ENCODE measurements at places on chromosomes 4 and X.

- DNase-seq = no peak
These were observed 88.6 kb downstream of the IRF2 start for GRCh38 chr4:184385705-184386141.

- no peak for DNase-seq
These were observed 614.0 kb upstream of the BOD1L1 start for GRCh38 chr4:14241574-14241973.

DNA sequence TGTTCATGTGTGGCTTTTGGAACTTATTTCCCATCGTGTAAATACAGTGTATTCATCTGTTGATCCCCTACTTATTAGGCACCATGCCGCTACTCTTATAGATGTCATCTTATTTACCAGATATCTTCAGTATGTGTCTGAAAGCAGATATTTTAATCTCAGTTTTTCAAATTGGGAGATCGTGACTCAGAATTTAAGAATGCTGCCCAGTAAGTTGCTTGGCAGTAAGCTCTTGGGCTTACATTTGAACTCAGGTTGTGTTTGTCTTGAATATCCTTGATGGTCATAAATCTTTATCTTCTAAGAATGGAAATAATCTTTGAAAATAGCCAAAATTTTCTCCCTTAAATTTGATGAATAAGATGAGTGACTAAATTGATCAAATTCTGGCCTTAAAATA, 45.9 kb upstream of the RPA4 start:
- DNase-seq = no peak

DNA sequence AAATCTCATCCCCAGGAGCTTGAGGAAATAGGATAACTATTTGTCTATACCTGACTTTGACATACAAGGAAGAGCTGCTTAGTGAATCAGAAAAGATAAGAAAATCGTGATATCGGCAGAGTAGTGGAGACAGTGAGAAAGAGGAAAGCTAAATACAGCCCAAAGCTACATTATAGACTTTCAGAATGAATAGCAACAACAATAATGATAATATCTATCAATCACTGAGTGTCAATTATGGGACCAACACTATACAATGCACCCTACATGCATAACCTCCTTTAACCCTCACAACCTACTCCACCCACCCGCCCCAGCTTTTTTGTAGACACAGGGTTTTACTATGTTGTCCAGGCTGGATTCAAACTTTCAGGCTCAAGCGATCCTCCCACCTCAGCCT, 205.1 kb downstream of the PPP3CA start:
- DNase-seq = no peak

- DNase-seq = no peak
These were observed 231.4 kb downstream of the PRDM5 start for GRCh38 chr4:120691106-120691505.

GRCh38 chr4:36211084-36211483, 33.2 kb downstream of the ARAP2 start:
- no peak for DNase-seq
